ENCODE measurements at places on chromosomes 7 and 10. TPM values are rescaled to one million over a fixed set of nuclear protein-coding genes. Genes with fewer than 3 reads are reported as not detected.

The OPN1SW gene
- total RNA-seq = not detected

The SPDYE5 gene
- total RNA-seq = not detected

The CNNM1 gene
- 32.3 TPM for total RNA-seq

The ACBD7 gene
- 58.4 TPM for total RNA-seq

The SEC31B gene
- 44.1 TPM for total RNA-seq

DNA sequence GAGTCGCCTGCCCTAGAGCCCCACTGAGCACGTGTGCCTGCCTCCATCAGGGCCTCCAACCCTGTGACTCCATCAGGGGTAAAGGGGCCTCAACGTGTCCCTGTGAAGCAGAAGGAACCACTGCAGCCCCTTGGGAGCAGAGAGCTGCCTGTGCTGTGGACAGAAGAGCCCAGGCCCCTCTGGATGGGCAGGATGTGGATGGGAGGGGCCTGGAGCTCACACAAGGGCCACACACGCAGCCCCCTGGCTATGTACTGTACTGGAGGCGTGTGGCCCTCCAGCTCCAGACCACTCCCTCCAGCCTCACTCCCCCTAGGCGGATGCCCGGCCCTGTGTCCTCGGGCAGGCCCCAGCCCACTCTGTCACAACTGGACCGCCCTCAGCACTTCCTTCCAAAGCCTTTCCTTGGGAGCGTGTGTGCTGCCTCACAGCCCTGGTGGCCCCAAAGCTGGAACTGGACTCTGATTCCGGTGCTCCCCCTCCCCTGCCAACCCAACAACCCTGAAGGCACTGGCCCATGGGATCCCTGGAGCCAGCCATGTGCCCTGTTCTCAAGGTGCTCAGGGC lies 238.0 kb downstream of the TCERG1L start:
- no peak for DNase-seq

DNA sequence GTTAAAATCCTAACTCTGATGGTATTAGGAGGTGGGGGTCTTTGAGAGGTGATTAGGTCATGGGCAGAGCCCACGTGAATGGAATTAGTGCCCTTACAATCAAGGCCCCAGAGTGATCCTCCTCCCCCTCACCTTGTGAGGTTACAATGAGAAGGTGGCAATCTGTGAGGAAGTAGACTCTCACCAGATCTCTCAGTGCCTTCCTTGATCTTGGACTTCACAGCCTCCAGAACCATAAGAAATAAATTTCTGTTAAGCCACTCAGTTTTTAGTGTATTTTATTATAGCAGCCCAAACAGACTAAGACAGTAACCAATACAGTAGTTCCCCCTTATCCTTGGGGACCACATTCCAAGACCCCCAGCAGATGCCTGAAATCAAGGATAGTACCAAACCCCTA lies 32.0 kb downstream of the STRA8 start:
- DNase-seq = no peak

DNA sequence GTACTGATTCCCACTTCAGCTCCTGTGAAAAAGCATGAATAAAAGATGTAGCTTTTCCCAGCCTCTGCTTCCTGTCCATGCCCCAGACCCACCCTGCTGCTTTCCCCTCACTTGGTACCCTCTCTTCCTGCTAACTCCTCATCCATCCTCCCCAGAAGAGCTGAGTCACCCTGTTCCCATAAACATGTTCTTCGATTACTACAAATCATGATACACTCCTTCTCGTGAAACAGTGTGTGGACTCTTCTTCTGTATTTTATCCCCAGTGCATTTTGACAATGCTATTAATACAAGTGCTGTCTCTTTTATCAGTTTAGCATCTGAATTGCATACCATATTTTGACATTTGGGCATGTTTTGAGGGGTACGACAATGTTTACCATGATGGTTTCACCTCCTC lies 45.8 kb upstream of the SORBS1 start:
- DNase-seq = no peak

GRCh38 chr10:121694327-121694965 lies 96.2 kb upstream of the FGFR2 start:
- no peak for DNase-seq

GRCh38 chr7:117237646-117238045 lies 85.2 kb downstream of the WNT2 start:
- no peak for DNase-seq

DNA sequence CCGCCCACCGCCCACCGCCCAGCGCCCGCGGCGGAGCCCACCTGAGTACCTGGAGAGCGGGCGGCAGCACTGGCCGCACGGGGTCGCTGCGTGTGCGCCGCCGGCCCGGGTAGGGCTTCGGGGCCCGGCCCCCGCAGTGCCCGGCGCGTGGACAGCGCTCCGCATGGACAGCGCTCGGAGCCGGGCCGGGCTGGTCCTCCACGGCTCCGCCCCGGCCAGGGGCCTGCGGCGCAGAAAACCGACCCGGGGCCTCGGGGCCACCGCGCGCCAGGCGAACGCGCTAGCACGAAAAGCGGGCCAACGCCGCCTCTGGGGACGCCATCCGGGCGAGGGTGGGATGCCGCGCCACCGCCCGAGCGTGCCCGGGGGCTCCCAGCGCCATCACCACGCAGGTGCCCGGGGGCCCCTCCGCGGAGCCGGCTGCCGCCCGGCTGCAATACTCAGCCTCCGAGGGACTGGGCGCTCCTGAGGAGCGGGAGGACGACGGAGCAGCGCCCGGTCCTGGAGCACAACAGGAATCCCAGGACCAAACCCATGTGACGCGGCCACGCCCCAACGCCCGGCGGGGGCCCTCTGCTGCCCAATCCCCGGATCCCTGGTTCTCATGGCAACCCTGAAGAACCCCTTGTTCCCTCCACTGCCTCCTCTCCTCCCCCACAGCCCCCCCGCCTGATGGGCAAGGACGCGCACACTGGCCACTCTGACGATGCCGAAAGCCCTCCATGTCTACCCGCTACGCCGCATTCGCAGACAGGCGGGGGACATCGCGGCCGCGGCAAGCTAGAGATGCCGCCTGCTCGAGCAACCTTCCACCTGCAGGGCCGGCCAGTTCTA lies at the start of gene GRB10:
Gene GRB10, minus strand, starts transcription at position 522 of the 834 bp plus-strand sequence. CDS start 50,574 bp downstream, outside the sequence.
- peak; percentile 87 for DNase-seq

- no peak for DNase-seq
Observed at GRCh38 chr10:34538281-34538829, 276.7 kb downstream of the PARD3 start.

GRCh38 chr10:102384606-102385429 lies 10.7 kb upstream of the NFKB2 start:
- no peak for DNase-seq

GRCh38 chr10:104092749-104093148 lies 7.1 kb upstream of the COL17A1 start:
- no peak for DNase-seq

DNA sequence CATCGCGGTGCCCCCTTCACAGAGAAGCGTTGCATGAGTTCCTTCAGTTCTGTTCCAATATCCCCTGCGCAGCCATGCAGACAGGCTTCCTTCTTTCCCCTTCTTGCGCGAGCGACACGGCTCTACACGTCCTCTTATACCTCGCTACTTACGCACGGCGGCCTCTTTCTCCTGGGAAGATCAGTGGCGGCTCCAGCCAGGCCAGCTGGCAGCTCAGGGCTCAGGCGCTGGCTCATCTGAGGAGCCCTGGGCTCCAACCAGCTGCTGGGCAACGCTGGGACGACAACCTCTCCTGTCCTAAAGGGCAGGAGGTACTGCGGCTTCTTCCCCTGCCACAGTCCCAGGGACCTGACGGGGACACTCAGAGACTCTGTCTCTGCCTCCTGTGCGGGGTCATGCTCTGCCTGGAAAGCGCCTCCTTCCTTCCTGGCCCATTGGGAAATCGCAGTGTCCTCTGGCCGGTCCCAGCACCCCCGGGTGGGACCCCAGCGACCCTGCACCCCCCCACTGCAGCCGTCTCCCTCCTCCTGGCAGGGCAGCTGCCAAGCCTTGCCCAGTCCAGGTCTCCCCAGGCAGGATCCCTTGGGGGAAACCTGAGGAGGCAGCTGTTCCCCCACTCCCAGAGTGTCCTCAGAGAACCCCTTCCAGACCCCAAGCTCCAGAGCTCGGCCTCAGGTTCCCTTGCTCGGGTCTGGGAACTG lies 5.0 kb upstream of the FAM20C start:
- DNase-seq = no peak

GRCh38 chr10:74558897-74559296 lies 267.5 kb upstream of the KAT6B start:
- DNase-seq = no peak

DNA sequence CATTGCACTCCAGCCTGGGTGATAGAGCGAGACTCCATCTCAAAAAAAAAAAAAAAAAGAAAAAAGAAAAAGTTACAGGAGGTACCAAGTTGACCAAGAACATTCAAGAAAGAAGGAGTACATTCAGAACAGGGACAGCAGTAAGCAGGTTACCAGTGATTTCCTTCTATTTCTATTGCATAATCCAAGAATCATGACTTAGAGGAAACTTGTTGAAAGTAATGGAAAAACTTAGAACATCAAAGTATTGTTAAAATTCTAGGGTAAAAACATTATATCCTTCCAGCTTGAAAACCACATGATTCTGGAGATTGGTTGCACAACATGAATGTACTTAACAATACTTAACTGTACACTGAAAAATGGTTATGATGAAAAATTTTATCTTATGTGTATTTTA lies 25.2 kb downstream of the RAPGEF5 start:
- no peak for DNase-seq

DNA sequence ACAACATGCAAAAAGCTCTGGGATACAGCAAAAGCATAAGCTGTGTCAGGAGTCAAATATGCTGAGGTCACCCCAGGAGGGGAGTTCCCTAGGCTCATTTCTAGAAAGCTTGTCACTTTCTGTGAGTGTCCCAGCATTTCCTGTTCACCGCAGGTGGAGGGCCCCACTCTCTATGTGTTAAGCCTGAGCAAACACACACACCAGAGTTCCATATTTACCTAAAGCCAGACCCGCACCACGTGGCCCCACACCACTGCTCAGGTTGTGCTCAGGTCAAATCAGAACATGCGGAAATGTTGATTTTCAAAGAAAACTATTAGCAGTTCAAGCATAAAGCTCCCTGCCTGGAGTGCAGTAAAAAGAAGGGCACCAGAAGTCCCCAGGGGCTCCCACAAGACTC lies 259.6 kb upstream of the PPP2R2D start:
- no peak for DNase-seq

GRCh38 chr7:113339661-113340060 lies 221.3 kb upstream of the SMIM30 start:
- DNase-seq = no peak

DNA sequence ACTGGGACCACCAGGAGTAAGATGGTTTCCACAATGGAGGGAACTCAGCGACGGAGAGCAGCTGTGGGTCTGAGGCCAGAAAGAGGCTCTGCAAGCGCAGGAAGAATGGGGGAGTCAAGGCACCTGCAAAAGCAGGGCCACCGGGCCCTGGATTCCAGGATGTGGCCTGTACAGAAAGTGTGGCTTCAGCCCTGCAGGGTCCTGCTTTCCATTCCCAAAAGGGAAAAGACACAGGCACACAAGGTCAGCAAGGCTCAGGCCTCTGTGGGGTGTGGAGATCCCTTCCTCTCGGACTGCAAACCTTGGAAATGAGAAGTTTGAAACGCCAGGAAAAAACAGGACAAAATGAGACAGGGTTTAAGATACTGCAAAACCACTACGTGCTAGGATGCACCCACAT lies 232.5 kb downstream of the TNS3 start:
- DNase-seq = peak; percentile 29

- DNase-seq = no peak
Observed at GRCh38 chr7:94206295-94206694, 188.4 kb upstream of the COL1A2 start.

DNA sequence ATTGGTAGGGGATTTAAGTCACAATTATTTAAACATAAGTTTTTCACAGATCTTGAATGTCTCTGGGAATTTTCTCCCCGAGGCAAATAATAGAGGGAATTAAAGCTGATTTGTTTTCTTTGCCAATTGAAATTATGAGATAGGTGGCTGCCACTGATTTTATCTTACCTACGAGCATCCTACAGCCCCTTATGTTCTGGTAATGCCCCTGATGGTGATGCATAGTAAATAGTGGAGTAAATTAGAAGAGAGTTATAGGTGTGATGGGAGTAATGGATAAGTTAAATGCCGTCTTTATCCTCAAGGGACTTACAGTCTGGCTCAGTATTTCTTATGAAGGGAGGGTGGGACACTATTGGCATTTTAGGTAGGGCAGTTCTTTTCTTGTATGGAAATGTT lies 58.1 kb downstream of the HDAC9 start:
- no peak for DNase-seq

DNA sequence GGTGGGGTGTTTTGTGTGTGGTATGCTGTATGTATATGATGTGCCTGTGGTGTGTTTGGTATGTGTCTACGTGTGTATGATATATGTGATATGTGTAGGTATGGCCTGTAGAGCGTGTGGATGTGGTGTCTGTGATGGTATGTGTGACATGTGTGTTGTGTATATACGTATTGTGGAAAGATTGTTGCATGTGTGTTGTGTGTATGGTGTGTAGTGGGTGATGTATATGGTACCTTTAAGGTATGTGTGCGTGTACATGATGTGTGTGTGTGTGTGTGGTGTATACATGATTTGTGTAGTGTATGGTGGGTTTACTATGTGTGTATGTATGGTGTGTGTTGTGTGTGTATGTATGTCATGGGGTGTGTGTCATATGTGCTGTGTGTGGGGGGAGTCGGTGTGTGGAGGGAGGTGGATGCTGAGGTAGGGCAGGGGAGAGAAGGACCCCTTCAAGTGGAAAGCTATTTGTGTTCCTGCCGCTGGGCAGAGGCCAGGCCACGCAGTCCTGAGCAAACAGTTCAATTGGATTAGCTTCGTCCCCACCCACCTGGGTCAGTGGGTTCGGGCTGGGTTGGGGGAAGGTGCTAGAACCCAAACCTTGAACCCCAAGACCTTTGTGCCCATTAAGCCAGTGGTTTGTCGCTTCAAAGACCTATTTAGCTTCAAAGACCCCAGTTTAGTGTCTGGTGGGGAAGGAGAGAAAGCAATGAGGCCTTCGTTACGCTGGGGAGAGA lies 1.9 kb upstream of the TRPV6 start:
- no peak for DNase-seq

GRCh38 chr10:58952747-58953466 lies 223.5 kb upstream of the PHYHIPL start:
- DNase-seq = no peak

DNA sequence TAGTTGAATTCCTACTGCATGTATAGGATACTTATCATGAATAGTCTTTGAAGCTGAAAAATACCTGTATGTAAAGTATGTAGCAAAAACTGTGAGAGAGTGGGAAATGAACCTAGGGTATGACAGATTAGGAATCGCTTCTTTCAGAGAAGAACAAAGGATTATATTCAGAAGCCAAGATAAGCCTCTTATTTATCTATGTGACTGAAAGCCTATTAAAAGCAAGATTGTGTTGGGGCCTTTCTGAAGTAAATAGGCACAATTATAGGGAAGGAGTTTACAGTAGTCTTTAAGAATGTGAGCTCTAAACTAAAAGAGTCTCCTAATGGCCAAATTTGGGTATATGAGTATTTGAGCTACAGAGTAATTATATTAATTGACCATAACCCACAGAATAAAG lies 102.1 kb downstream of the MTERF1 start:
- no peak for DNase-seq

DNA sequence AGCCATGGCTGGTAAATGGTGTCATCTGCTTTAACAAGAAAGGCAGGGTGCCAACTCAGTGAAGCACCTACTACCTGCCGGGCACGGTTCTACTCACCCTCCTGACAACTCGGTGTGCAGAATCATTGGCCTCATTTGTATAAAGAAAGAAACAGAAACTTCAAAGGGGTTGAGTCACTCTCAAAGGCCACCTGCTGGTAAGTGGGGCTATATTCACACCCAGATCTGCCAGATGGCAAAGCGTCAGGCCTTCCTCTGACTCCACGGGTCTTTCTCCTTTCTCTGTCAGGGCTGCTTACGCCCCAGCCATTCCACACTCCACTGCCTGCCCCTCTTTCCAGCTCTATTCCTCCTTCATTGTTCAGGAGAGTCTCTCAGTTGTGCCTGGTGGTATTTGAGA lies 309.2 kb downstream of the GFRA1 start:
- no peak for DNase-seq
